ENCODE measurements at places on chromosomes 7 and 10.

DNA sequence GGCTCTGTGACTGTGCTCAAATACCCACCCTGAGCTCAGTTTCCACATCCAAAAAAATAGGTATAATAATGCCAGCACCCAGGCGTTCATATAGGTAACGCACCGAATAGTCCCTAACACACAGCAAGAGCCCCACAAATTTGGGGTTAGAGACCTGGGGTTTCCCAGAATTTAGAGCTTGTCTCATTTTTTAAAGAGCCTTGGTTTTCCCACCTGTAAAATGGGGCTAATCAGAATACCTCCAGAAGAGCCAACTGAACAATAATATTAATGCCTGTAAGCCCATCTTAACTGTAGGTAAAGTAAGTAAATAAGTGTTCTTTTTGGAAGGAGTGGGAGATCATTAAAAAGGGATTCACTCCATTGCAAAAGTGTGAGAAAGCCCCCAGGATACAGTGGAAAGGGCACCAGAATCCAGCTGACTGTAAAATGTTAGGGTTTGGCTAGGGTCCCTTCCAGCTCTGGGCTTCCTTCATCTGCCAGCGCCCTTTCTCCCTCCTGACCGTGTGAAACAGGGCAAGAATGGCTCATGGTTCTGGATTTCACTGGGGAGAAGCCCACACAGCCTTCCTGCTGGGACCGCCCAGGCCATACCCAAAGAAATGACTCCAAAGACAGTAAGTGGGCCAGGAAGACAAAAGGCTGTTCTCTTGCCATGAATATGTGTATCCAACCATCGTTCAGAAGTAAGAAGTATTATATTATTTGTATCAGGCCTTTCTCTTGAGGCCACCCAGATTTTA is 2.1 kb downstream of the MTURN start:
- no peak for DNase-seq

GRCh38 chr7:375321-375831 is 85.4 kb downstream of the FOXL3 start:
- DNase-seq = no peak

DNA sequence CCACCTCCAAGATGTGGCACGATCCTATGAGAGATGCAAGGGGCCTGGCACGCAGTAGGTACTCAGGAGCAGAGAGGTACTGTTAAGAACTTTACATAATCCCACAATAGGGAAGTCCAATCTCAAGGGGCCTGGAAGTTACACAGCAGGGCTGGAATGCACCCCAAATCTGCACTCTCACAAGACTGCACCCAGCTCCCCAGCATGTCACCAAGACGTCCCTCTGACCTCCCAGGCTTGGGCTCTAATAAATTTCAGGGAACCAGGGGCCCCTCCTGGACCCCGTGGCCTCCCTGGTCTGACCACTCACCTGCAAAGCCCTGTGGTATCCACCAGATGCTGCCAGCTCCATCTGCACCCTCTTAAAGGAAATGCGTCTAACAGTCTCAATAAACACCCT is 94.9 kb downstream of the OAT start:
- no peak for DNase-seq

DNA sequence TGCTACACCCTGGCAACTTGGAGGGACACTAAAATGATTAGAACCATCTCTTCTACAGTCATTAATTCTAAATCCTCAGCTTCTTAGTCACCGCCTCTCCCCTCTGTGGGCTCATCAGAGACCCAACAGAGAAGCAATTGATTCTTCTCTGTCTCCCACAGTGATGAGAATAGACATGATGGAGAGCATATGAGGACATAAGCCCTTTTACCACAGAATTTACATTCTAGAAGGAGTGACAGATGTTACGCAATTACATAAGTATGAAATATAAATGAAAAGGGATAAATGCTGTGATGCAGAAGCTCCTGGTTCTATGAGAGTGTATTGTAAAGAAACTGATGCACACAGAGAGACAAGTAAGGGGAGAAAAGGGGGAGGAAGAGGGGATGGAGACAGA is 18.1 kb upstream of the ABCB5 start:
- DNase-seq = no peak

All from activated effector memory CD4-positive, alpha-beta T cell treated with Interleukin-2 at 50 U/mL for 16 hours (primary cell).